ENCODE measurements at places on chromosomes 2 and 18.

DNA sequence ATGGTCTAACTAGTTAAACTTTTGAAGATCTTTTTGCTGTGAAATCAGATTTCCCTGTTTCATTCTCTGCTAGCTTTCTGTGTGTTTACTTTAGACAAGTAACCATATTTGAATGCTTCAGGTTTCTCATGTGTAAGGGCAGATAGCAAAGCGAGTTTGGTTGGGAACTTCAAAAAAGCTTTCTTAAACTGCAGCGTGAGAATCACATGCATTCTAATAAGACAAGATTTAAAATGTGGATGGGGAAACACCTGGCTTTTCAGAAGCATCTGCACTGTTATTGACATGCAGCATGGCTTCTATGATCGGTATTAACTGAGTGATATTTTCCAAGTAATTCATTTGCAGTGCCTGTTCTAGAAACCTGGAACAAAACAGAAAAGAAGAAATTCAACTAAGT, 119.3 kb downstream of the ABCA12 start:
- no peak for DNase-seq

DNA sequence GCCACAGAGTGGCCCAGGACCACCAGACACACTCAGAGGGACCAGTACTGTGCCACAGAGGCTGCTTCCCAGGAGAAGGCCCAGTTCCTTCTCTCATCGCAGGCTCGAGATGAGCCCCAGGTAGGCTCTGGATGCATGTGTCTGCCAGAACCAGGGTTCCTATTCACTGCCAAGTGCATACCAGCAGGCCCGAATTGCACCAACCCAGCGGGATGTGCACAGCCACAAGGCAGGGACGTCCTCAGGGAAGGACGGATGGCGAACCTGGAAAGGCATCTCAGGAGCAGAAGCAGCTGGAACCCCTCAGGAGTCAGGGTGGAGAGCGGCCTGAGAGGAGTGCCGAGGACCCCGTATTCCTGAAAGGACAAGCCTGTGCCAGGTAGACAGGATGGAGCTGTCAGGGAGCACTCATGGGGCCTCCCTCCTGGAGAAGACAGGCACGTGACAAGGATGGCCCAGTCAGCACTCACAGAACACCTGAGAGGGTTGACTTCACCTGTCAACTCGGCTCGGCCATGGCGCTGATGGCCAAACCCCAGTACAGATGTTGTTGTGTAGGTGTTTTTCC, 73.7 kb downstream of the PTGR3 start:
- DNase-seq, result no peak

DNA sequence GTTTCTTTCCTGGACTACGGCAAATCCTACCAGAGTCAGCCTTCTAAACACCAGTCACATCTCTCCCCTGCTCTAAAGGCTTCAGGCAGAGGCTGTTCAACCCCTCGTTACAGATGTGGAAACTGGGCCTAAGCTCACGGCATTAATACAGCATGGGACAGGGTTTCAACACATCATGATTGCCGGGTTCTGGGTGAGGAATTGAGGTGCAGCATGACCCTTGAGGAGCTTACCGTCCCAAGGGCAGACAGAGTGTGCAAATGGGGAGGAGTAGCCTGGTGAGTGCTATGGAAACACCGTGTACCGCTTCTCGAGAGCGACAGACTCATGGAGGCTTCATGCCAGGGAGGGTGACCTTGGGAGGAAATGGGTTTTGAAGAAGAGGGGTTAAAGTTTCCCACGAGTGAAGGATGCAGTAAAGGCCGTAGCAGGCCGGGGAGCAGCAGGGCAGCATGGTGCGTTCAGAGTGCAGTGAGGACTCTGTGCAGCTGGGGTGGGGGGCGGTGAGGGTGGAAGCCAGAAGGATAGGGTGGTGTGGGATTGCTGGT, 51.1 kb downstream of the TGOLN2 start:
- DNase-seq, result no peak

DNA sequence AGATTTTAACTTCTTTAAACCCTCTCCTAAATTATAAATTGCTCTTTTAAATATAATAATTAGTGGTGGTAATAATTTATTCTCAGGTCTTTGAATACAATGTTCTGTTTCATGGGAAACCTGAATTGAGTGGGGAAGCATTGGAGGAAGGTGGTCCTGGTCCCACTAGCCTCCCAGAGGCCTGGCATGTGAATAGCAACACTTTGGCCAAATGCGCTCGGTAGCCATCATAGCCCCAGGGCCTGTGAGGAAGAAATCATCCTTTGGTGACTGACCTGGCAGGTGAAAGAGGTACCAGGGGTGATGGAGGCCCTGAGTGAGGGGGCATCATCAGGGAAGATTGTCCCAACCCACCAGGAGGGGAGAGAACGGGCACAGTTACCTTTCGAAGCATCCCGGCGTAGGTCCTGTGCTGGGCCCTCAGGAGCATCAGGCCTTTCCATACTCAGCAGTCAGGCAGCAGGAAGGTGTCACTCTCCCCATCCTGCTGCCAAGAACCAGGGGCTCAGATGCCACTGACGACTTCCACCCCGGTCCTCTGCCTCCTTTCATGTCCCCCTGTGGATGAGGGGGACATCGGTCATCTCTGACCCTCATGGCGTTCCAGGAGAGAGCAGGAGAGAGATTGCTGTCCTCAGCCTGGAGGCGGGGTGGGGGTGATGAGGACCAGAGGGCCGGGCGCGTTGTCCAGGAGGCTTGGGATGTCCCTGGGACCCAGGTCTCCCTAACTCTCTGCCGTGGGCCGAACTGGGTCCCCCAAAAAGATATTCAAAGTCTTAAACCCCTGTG, 78.6 kb upstream of the HPCAL1 start:
- DNase-seq, result no peak

DNA sequence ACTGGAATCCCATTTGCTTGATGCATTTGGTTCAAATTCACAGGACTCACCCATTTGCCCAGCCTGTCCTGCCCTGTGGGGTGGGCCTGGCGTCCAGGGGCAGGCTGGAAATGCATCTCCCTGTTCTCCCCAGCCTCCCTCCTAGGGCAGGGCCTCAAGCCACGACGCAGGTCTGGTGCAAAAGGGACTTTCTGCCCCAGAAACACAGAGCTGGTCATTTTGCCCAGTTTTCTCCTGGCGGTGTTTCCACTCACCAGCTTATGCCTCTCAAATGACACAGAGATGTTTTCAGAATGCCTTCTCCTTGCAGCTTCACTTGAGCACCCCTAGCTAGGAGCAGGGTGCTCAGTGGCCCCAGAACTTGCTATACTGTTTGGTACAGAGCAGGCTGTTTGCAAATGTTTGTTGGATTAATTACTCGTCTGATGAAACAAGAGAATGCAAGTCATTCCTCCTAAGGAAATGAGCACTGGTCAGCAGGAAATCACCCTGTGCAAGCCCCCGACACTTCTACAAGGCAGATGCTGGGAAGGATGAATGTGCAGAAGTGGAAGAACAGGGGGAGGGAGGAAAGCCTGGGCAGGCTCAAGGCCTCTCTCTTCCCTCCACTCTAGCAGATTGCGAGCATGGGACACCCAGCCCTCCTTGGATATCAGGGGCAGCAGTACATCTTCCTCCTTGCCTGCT, 164.3 kb upstream of the APCDD1 start:
- no peak for DNase-seq

GRCh38 chr18:35786365-35787042, 186.0 kb upstream of the RMP24 start:
- DNase-seq, result no peak

DNA sequence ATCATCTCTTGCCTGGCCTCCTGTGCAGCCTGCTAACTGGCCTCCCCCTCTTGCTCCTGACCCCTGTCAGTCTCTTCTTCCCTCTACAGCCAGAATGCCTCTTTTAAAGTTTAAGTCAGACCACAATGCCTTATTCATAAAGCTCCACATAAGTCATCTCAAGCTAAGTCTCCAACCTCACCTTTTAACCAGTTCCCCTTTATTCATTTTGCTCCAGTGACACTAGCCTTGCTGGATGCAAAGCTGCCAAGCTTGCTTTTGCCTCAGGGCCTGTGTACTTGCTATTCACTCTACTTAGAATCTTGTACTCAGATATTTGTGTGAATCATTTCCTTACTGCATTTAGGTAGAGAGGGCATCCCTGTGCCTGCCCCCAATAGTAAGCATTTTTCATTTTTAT, 180.9 kb downstream of the PDE1A start:
- DNase-seq, result no peak

DNA sequence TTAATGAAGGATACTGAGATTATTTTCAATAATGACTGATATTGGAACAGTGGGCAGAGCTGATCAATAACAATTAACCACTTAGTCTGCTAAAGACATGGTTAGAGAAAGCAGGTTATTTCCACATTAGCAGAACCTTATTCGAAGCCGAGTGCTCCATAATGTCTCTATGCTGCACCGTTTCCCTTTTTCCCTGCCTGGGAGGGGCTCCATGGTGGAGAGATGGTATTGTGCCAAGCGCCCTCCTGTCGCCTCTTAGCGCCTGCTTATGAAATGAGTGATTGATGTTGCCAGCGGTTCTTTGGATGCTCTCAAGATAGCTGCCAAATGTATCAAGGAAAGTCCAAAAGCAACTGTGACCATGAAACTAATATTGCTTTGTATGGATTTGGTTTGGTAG, 34.6 kb upstream of the INSIG2 start:
- no peak for DNase-seq

- DNase-seq, result peak; percentile 17
Observed at GRCh38 chr2:154452906-154453493, 245.5 kb upstream of the KCNJ3 start.

- no peak for DNase-seq
Observed at GRCh38 chr2:184326066-184326465, 272.3 kb upstream of the ZNF804A start.

GRCh38 chr2:97718051-97718882, 4.9 kb downstream of the ZAP70 start:
- DNase-seq, result no peak

- DNase-seq, result no peak
Observed at GRCh38 chr2:11079136-11079824, 76.0 kb upstream of the SLC66A3 start.

GRCh38 chr18:48534364-48534763, 4.5 kb upstream of the CTIF start:
- no peak for DNase-seq

- no peak for DNase-seq
Observed at GRCh38 chr2:8800821-8801220, 36.6 kb downstream of the KIDINS220 start.

Measured in SW 1271 (cell line).